Stimulated activated CD4-positive, alpha-beta T cell treated with anti-CD3 and anti-CD28 coated beads, Interleukin-2, amount 100 ng/mL, for 24 hours (primary cell): ENCODE measurements at places on chromosomes 7 and 10.

DNA sequence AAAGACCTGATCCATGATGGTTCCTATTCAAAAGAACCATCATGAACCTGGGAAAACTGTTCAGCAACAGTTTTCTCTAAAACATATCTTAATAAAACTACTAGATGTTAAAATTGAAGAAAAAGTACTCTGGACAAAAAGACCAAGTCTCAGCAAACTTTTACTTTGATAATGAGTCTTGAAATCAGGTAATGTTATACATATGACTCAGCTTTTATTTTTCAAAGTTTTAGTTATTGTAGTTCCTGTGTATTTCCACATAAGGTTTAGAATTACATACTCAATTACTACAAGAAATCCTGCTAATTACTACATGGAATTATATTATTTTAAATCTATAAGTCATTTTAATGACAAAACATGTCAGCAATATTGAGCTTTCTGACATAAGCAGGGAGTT lies 42.2 kb downstream of the ZNF33B start:
- DNase-seq: no peak

DNA sequence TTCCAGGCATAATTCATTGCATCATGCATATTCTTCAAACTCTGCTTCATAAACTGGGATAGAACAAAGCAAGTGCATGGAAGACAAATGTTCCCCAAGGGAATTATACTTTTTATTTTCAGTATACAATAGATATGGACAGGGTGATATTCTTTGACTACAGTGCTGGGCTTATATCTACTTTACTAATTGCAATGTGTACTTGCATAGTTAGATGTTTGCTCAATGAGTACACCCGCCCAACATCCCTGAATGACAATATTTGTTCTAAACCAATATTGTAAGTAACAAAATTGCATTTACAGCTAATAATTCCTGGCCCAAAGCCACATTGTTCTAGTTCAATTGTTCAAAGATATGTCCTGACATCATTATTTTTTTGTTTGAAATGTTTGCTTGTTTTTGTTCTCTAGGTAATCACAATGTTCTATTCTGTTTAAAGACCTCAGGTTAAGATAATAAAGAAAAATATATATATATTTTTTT lies 171.4 kb downstream of the PTN start:
- no peak for DNase-seq

DNA sequence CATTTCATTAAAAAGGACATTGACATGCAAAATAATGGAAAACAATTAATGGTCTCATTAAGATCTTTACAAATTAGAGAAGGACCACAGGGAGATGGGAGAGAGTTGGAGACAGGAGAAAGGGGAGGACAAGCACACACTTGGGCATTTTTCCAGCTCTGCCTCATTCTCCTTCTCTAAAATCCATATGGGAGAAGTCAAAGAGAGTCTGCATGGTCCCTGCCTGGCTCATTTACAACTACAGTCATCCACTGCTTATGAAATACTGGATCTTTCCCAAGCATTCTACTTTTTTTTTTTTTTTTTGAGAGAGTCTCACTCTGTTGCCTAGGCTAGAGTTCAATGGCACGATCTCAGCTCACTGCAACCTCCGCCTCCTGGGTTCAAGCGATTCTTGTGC lies 518.9 kb upstream of the CELF2 start:
- no peak for DNase-seq

DNA sequence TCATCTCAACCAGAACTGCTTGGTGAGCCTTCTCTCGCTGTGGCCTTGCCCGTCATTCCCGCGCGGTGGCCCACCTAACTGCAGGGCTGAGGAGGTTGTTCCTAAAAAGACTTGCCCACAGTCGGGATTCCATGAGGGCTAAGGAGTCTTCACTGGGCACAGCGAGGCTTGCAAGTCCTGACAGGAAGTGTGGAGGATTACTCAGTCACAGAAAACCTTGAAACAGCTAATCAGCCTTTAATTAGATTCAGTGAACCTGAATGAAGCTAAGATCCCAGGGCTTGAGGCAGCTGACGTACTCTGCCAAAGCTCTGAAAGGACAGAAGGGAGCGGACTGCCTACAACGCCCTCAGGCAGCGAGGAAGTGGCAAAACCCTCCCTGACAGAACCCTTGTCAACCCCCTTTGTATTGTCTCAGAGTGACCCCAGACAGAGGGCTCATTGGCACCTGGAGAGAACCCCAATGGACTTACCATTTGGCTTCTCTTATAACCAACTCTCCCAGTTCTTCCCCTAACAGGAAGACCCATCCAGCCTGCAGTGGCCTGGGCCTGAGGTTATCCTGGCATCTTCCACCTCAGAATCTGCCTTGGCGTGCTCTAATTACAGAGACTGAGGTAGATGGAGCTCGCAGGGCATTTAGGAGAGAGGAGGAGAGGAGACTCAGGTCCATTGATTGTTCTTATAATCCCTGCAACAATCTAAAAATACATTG lies 2.5 kb upstream of the LAMB4 start:
- DNase-seq: no peak

GRCh38 chr10:1732564-1732996 lies 4.7 kb downstream of the ADARB2 start:
- DNase-seq: no peak

DNA sequence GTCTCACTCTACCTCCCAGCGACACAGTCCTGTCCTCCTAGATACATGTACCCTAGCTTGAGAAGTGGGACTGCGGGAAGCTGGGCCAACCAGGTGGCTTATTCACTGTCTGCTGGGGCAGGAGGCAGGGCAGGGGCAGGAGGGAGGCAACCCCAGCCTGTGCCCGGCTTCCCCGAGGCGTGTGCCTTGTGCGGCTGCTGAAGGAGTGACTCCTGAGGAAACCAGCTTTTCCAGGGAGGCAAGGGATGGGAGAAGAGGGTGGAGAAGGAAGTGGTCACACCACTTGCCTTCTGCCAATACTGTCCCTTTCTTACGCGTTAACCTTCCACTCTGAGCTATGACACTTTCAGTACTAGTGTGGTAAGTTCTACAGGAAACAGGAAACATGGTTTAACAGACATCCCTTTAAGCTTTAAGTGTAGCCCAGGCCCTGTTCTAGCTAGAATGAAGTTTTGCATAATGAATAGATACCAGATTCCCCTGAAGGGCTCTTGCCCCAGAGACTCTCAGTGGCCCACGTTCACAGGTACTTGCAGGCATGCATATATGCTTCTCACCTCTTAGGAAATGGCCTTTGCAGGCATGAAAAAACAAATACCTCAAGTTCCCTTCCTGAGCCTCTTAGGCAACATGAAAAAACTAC lies 40.6 kb downstream of the SYPL1 start:
- peak; percentile 49 for DNase-seq

DNA sequence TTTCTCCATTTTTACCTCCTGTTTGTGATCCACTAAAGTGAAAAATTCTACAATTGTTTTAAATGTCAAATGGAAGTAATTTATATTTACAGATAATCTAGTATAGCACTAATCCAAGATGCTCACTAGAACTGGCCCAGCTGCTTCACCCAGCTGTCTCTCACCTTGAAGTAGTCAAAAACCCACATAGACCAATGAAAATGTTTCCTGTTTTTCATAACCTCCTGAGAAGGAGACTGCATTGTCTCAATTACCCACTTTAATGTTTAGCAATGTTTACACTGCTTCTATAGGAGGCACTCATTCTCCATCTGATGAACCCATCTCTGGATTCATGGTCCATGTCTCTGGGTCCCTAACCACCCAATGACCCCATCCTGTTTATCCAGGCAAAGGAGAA lies 56.1 kb upstream of the ADO start:
- DNase-seq: no peak

DNA sequence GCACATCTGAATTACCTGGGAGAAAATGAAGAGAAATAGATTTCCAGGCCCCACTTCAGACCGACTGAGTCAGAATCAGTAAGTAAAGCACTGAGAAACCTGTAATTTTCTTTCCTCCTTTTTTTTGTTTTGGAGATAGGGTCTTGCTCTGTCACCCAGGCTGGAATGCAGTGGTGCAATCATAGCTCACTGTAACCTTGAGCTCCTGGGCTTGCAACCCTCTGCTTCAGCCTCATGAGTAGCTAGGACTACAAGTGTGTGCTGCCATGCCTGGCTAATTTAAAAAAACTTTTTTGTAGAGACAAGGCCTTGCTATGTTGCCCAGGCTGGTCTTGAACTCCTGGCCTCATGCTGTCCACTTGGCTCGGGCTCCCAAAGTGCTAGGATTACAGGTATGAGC lies 260.2 kb downstream of the STK31 start:
- DNase-seq: no peak

DNA sequence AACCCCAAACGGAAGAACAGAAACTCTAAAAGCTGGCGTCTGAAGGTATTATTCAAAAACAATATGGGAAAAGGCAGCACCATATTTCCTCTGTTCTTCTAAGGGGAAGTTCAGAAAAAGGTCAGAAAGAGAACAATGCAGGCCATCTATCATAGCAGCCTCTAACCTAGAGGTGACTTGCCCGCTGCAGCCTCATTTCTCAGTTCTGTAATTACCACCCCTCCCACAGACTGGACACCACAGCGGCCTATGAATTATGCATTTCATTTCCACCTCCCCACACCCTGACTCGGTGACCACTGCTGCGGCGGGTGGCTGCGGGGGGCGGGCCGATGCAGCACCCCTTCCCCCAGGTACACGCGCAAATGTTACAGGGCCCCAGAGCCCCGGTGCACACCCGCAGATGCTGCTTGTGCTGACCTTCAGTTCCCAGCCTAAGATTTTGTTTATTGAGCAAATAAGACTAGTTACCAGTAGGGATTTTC lies 125.5 kb downstream of the CLEC2L start:
- DNase-seq: peak; percentile 36

- DNase-seq: no peak
Observed at GRCh38 chr10:33155720-33156638, 178.5 kb downstream of the NRP1 start.

- no peak for DNase-seq
Observed at GRCh38 chr7:84106291-84106690, 88.3 kb downstream of the SEMA3A start.

GRCh38 chr7:86006909-86007308 lies 636.8 kb upstream of the GRM3 start:
- no peak for DNase-seq

- DNase-seq: no peak
Observed at GRCh38 chr10:77355844-77356243, 281.8 kb downstream of the KCNMA1 start.

DNA sequence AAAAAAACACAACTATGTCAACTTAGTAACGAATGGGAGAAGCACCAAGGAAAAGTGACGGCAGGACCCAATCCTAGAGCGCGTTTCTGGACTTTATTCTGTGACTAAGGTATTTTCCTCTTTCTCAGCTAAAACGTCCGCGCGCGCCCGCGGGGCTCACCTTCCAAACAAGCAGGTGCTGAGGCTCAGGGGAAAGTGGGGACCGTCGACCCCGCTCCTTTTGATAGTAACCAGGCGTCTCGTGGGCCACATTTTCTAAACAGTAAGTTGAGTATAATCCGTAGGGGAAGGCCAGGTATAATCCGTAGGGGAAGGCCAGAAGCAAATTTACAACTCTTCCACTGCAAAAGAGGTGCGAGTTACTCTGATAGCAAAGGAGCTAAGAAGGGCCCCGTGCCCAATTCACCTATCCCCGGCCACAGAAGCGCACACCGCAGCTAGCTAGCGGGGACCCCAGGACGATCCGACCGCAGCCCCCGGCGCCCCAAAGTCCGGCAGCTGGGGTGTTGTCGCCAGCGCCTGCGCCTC lies 743 bp downstream of the MKI67 start:
- peak; percentile 29 for DNase-seq

DNA sequence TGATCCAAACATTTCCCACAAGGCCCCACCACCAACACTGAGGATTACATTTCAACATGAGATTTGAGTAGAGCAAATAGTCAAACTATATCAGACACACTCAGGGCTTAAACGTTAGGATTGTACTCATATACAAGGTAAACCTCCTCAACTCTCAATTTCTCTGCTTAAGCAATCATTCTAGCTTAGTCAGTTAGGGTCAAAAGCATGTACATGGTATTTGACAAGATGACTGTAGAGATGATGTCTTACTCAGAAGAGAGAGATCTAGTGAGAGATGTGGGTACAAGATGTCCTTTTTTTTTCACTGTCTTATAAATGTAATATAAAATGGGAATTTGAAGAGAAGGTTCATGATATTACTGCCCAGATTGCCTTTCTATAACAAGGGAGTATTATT lies 270.1 kb downstream of the PRKG1 start:
- no peak for DNase-seq

DNA sequence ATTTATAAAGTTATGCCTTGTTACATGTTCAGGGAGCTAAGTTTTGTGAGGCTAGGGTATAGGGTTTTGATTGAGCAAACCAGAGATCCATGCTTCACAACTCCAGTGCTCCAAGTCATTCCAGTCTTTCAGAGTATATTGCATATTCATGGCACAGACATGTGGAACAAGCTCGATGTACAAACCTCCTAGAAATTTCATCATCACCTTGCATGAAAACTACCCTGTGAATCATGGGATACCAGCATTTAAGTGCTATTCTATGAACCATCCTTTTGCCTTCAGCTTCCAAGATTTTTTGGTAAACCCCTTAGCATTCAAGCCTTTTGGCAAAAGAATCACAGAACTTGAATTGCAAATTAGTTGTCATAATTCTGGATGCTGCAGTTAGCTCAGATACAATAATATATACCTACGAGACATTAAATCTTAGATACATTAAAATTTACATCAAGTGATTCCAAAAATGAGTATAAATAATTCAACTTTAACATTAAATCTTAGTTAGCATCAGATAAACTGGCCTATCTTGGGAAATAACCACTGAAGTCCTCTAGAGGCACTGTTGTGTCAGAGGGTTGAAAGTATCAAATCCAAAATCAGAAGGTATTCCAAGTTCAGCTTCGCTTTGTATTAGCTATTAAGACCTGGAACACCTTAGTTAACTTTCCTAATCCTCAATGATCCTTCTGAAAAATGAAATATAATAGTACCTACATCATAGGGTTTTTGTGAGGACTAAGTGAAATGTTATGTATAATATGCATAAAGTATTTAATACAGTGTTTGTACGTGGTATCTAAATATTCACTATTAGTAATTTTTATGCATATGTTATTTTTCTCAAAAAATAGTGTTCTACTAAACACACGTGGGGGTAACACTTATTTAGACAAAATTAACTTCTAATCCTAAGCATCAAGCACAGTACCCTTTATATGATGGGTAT lies 55.5 kb upstream of the CABCOCO1 start:
- no peak for DNase-seq
